Activated effector memory CD4-positive, alpha-beta T cell treated with Interleukin-2 at 50 U/mL for 16 hours (primary cell): ENCODE measurements at places on chromosomes 4 and X.

GRCh38 chrX:920234-920799, 289.7 kb downstream of the SHOX start:
- DNase-seq, result no peak

DNA sequence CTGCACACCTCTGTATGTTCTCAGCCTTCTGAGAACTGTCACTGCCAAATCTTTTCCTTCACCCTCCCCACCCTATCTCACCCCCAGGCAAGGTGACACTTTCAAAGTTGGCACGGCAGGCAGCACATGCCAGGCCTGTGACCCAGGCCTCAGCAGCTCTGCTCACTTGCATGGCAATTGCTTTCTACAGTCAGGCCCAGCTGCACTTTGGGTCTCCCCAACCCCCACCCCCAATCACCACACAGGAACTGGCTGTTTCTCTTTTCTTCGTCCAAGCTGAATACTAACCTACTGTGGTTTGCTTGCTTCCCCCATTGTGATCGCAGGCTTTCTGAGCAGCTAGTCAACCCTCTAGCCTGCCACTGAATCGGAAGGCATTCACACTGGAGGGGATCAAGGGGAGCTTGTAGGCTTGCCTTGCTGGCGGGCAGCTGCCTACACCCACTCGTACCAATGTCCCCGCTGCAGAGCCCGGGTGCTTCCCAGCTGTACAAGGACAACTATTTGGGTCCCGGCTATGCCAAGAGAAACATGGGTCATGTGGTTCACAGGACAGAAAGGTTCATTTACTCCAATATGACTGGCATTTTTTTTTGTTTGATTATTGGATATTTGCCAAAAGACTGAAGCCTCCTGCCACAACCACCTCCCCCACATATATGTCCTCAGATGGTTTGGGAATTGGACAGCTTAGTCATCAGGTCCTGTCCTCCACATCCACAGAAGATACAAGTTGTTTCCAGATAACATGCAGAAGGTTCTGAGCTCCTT, 28.1 kb downstream of the SLC25A43 start:
- DNase-seq, result no peak

DNA sequence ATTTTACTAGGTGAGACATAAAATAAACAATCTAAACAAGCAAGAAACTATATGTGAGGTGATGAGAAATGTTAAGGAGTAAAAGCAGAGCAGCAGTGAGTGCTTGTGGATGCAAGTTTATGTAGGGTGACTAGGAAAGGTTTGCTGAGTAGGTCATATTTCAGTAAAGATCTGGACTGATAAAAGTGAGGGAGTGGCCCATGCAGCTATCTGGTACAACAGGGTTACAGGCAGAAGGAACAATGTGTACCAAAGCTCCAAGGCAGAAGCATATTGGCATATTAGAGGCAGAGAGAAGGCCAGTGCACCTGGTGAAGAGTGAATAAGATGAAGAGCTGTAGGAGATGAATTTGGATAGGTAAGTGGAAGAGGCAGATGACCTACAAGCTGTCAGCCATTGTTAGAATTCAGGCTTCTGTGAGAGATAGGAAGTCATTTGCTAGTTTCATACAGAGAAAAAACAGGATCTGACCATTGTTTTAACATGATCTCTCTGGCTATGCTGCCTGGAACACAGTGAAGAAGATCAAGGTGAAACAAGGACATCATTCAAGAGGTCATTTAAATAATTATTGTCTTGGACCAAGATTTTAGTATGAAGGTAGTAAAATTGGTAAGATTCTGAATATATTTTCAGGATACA, 274.6 kb downstream of the ANKRD50 start:
- no peak for DNase-seq

- no peak for DNase-seq
Observed at GRCh38 chr4:7635445-7636239, 200.9 kb upstream of the PSAPL1 start.

DNA sequence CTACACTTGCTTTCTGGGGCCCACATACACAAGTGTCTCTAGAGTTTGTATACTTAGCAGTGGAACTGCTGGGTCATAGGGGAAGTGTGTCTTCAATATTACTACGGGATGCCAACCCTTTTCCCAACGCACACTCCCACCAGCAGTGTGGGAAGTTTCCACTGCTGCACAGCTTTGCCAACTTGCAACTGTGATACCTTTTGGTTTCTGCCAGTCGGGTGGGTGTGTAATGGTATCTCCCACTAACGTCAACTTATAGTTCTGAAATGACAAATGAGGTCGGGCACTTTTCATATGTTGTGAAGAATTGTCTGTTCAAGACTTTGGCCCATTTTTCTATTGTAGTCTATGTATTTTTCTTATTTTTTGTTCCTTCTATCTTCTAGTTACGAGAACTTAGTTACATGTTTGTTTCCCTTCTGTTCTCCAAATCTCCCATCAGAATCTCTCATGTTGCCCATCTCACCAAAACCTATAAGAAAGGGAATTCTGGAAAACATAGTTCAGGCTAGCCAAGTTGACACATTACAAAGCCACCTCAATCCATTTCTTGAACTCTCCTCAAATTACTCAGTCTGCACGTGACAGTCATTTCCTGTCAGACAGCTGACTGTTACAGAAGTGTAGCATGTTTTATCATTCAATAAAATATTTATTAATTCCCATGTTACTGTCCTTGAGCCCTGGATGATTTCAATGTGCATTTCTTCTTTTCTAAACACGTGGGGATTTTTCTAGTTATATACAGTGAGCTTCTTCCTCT, 30.7 kb downstream of the PNMA6E start:
- DNase-seq, result no peak

DNA sequence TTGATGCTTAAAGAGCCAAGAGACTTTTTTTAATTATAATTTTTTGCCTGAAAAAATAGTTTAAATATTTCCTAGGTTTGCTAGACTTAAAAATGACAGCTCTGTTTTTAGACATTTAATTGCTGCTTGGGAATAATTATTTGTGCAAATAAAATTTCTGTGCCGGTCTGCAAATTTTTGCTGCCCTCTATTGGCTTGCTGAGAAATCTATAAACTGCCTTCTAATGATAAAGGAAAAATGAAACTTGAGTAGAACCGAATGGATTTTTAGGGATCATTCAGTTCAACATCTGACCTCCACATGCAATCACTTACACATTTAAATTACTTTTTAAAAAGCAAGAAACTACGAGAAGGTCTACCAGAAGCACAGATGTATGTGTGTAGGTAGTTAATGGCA, 434.0 kb downstream of the FAM133A start:
- no peak for DNase-seq

- DNase-seq, result no peak
Observed at GRCh38 chr4:114423582-114423981, 175.0 kb upstream of the UGT8 start.

- peak; percentile 6 for DNase-seq
Observed at GRCh38 chr4:183098019-183098722, 886 bp upstream of the WWC2 start.

- DNase-seq, result no peak
Observed at GRCh38 chr4:122195718-122196117, 43.6 kb downstream of the BLTP1 start.

DNA sequence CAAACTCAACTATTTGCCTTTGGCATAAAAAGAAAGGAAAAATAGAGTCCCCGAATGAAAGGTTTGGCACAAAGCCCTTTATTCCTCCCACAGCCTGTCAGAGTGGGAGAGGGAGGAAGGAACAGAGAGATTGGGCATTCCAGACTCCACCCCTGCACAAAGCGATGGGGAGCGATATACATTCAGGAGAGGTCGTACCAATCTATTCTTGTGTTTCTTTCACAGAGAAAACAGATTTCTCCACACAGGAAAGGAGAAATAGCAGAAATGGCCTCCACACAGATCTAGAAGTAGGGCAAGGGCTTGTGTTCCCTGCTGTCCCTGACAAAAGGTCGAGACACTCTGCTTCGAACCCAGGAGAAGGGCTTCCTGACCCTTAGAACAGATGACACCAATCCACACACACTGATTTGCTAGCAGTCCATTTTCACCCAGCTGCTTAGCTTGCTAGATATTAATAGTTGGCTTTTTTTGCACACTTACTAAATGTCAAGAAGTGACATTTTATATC, 197.4 kb downstream of the MAML3 start:
- no peak for DNase-seq

GRCh38 chrX:25648790-25649189, 489.4 kb upstream of the MAGEB18 start:
- no peak for DNase-seq

GRCh38 chr4:90071289-90072235, 55.6 kb upstream of the CCSER1 start:
- DNase-seq, result no peak

- DNase-seq, result no peak
Observed at GRCh38 chr4:41512596-41512995, 25.4 kb upstream of the LIMCH1 start.

DNA sequence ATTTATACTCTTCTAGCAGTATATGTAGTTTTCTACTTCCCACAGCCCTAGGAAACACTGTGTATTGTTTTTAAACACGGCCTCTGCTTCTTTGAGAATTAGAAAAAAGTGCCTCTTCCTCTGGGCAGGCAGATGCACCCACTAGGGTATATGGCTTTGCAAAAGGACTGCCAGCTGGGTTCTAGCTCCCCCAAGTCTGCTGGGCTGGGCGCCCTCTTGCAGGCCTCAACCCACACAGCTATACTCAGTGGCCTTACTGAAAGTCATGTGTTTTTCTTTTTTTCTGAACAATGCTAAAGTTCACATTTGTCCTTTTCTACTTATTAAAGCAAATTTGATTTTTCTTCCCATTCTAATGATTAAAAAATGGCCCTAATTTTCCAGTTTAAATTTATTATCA, 35.5 kb upstream of the BMPR1B start:
- no peak for DNase-seq

- no peak for DNase-seq
Observed at GRCh38 chr4:32551943-32552342, 1831.8 kb downstream of the PCDH7 start.
